ENCODE measurements at places on chromosomes 7 and 10. TPM values are rescaled to one million over a fixed set of nuclear protein-coding genes. Genes with fewer than 3 reads are reported as not detected.

The SPDYE2B gene
- total RNA-seq: not detected

The TBC1D12 gene
- 2.2 TPM for total RNA-seq

The OR6B1 gene
- not detected for total RNA-seq

The STAG3 gene
- 5.2 TPM for total RNA-seq

The NEUROG3 gene
- 2.0 TPM for total RNA-seq

The ANLN gene
- 81.1 TPM for total RNA-seq

The PNLIPRP1 gene
- total RNA-seq: 0.68 TPM

The GIMAP2 gene
- total RNA-seq: 0.37 TPM

The SFRP4 gene
- 0.24 TPM for total RNA-seq

The CFAP69 gene
- total RNA-seq: 3.3 TPM

The KBTBD2 gene
- total RNA-seq: 29.7 TPM

The KCP gene
- total RNA-seq: 2.5 TPM

The ATG9B gene
- total RNA-seq: 3.8 TPM

The KIAA1217 gene
- total RNA-seq: 19.7 TPM

The SH2B2 gene
- total RNA-seq: 14.7 TPM

- no peak for DNase-seq
These were observed 712.2 kb upstream of the GALNT17 start for GRCh38 chr7:70419526-70420380.

GRCh38 chr10:70031215-70031614, 21.4 kb upstream of the MACROH2A2 start:
- DNase-seq: no peak

GRCh38 chr7:111098926-111099250, 8.0 kb downstream of the LRRN3 start:
- no peak for DNase-seq

GRCh38 chr7:27212497-27213432, 12.9 kb upstream of the HOXA13 start:
- DNase-seq: no peak

DNA sequence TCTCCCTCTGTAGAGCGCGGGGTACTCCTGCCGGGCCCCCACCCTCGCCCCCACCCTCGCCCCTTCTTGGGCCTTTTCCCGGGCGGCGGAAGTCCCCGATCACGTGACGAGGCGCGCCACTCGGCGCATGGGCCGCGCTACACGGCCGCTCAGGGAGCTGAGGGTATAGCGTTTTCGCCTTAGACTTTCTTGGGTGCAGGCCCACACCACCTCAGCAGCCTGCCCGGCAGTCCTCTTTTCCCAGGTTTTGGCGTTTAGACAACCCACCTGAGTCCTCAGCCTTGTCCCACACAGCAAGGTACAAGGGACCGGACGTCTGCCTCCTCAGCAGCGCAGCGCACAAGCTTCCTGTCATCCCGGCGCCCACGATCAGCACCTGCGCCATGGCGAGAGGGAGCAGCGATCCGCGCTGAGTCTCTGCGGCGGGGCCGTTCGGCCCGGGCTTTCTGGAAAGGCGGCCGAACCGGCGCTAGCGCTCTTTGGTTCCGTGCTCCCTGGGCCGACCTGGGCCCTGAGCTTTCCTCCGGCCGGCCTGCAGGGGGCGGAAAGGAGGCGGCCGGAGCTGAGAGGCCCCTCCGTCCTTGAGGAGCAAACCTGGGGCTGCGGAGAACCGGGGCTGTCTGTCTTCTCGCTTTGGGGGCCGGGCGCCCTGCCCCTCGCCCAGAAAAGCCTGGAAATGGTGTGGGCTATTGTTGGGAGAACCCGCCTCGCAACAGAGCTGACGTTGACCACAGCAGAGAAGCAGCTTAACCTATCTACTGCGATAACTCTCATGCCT, at the start of gene RNLS:
TSS of gene RNLS (minus strand) at position 513 of the 778 bp plus-strand sequence.
- peak; percentile 74 for DNase-seq

- no peak for DNase-seq
These were observed 31.7 kb upstream of the OPALIN start for GRCh38 chr10:96390460-96390864.

- no peak for DNase-seq
These were observed 320.2 kb downstream of the AHR start for GRCh38 chr7:17618652-17618974.

DNA sequence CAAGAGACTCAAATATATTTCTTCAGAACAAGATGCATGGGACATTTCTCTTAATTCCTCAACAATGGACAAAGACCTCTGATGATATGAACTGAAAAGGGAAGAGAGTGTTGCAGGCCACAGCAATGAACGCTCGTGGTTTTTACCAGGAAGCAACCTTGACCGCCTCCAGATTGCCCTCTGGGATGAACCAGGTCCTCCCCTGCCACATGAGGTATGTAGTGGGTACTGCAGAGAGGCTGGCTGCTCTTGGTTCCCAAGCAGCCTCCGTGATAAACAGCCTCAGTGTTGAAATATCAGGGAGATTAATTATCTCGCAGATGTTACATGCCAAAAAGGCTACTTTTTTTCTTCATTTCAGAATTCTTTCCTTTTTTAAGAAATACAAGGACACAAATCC, 338.8 kb downstream of the ELMO1 start:
- DNase-seq: no peak

- DNase-seq: no peak
These were observed 82.5 kb downstream of the VWDE start for GRCh38 chr7:12320987-12321647.

- DNase-seq: no peak
These were observed 155.1 kb downstream of the ETV1 start for GRCh38 chr7:13834328-13834761.

DNA sequence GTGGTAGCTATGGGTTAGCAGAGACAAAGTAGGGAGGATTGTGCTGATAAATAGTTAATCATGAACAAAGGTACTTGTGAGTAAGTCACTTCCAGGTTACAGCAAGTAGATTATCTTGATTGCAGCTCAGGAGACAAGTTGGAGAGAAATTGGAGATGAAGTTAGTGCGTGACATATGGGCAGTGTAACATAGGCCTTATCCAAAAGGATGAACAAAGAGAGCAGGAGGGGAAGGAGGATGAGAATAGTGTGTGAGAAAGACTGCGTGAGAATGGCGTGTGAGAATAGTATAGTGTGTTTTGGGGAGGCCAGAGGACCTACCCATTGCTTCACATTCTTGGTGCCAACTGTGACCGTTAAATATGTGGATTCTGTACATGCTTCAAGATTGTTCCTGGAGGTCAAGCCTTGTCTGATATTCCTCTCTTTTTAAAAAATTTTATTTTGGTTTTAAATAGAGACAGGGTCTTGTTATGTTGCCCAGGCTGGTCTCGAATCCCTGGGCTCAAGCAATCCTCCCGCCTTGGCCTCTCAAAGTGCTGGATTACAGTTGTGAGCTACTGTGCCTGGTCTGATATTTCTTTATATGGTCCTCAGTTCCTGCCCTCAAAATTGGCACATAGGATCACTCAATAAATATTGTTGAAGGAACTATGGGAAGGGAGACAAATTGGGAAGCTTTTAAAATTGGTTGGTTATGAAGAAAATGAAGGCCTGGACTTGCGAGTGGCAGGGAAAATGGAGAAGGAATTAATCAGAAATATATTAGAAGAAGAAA, 3.2 kb downstream of the VCL start:
- DNase-seq: no peak

GRCh38 chr7:158324397-158325360, 262.9 kb downstream of the PTPRN2 start:
- no peak for DNase-seq

- no peak for DNase-seq
These were observed 40.2 kb downstream of the FAS start for GRCh38 chr10:89030791-89031190.

GRCh38 chr7:100358027-100358856, at the start of gene PILRB:
TSS of gene PILRB (plus strand) at chr7:100358117. CDS start at chr7:100358303, 186 bp downstream.
- no peak for DNase-seq

DNA sequence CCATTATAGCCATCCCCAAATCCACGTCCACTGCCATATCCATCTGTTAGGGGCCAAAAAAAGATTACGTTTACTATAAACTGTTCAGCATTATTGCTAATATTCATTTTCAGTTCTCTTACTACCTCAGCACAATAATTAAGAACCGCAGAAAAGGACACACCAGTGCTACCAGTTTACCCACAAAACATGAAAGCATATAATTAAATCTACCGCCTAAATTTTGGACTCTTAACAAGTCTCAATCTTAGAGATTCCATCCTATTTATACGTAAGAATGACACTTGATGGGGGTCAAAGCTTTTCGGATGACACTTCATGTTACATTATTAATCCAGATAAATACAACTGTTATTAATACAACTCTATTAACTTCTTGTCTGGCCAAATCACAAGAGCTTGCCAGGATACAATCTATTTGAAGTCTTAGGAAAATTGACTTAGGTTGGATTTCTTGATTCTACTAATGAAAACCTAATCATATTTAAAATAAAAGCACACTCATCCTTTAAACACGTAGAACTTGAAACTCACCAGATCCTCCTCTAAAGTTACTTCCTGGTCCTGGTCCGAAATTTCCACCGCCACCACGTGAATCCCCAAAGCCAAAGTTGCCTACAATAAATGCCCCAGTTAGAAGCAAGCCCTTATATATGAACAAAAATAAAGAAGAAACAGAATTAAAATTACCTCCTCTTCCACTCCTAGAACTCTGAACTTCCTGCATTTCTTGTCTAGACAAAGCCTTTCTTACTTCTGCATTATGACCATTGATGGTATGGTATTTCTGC, 4.5 kb downstream of the HNRNPA2B1 start:
- no peak for DNase-seq

DNA sequence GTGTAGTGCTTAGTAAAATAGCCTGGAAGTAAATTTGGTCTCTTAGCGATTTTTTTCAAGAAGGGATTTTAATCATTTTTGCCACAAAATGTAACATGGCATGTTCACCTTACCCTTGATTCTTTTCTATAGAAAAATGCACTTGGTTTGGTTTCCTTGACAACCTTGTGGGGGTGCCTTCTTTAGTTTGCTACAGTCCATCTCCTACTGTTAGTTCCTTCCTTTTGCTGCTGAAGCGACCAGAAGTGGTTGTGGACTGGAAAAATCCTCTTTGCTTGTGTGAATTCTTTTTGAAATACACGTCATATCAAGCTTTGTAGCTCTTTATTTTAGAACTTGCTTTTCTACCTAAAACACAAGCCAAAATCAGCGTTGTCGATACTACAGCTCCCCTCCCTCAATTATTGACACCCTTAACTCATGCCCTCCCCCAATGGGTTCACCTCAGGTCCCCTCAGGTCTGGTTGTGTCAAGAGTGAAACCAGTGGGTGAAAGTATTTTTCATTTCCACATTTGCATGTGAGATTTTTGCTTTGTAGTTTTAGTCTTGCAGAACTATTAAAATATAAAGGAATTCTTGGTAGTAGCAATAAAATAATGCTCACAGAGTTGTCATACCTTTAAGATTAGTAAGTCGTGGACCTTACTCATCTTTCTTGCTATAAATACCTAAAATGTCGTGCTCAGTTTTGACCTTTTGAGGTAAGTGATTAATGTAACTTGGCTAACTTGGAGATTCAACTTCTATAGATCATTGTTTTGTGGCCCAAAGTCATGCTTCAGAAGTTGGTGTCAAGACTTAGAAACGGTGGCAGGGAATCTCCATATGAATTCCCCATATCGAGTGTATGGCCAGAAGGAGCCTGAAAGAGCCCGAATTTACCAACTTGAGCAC, 1.5 kb downstream of the ACTR3B start:
- DNase-seq: no peak

- no peak for DNase-seq
These were observed 66.3 kb upstream of the KLF6 start for GRCh38 chr10:3850999-3851937.

DNA sequence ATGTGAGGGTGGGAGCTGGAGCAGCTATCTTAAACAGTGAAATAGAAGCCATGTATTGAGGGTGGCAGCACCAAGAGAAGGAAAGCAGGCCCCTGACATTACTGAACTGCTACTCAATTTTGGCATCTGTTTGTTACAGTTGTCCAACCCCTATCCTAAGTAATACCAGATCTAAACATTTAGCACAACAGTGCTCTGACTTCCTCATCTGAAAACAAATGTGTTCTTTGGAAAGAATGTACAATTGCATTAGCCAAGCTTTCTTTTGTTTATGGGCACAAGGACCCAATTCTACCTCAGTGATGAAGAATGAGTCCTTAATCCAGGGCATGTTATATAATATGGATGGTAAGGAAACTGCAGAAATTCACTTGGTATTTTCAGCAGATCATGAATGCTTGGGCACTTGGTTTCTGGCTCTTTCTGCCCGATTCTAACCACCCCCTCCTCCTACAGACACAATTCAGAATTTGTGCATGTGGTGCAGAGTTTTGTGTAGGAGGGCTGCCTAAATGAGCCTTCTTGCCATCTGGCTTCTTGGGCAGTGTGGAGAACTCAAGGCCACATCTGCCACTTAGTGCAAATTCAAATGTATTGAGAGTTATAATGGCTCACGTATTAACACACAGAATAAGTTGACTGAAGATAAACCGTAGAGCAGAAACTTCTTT, 36.9 kb upstream of the KMT2E start:
- no peak for DNase-seq

DNA sequence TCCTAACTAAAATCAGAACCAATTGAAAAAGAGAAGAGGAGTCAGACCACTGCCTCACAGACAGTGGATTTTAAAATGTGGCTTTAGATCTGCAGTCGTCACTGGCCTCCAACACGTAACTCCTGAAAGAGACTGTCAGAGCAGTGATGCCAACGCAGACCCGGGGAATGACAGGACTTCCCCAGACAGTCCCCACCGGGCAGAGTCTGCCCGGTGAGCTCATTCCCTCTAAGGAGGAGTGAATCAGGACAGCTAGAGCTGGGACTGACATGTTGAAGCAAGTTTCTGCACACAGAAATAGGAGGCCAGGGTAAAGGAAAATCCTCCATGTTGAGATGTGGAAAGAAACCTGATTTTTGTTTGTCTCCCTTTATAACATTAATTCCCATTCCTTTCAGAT, 105.0 kb downstream of the TES start:
- DNase-seq: no peak

GRCh38 chr10:123421461-123421860, 244.7 kb upstream of the GPR26 start:
- no peak for DNase-seq

- DNase-seq: no peak
These were observed 4.9 kb downstream of the DYNC1I1 start for GRCh38 chr7:95777269-95777668.

- no peak for DNase-seq
These were observed 3.4 kb downstream of the PDGFA start for GRCh38 chr7:516216-516605.

DNA sequence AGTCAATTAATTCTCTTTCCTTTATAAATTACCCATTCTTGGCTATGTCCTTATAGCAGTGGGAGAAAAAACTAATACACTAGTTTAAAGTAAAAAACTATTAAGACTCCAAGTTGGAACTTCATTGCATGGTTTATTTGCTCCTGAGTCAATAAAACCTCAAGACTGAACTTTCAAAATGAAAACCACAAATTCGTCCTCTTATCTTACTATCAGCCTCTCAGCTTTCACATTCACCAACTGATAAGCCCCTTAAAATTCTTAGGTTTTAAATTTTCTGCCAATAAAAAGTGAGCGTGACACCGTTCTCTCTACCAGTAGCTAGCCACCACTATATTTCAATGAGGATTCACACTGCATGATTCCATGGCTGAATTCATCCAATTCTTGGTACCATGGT, 346.4 kb upstream of the NPSR1 start:
- DNase-seq: no peak

- no peak for DNase-seq
These were observed 910.3 kb upstream of the MBL2 start for GRCh38 chr10:53682885-53683284.
